ENCODE measurements at places on chromosomes 3 and 15. TPM values are rescaled to one million over a fixed set of nuclear protein-coding genes. Genes with fewer than 3 reads are reported as not detected.

Gene RNF168
- total RNA-seq: 28.9 TPM

Gene GOLGA6D
- total RNA-seq: not detected

Gene CCNB2
- 93.1 TPM for total RNA-seq

Gene RFTN1
- total RNA-seq: 95.9 TPM

Gene CCDC32
- 25.4 TPM for total RNA-seq

Gene AQP9
- total RNA-seq: not detected

Gene C3orf22
- not detected for total RNA-seq

Gene HES1
- 2.3 TPM for total RNA-seq

Gene ZNF280D
- 16.8 TPM for total RNA-seq

Gene CFAP92
- 0.32 TPM for total RNA-seq

Gene STRC
- 0.50 TPM for total RNA-seq

Gene GPR149
- total RNA-seq: not detected

Gene VIPR1
- 8.4 TPM for total RNA-seq

Gene SPTBN5
- total RNA-seq: 0.32 TPM

Gene TMEM212
- not detected for total RNA-seq

Gene TMF1
- 25.2 TPM for total RNA-seq

Gene CDHR4
- total RNA-seq: not detected

Gene PLXNB1
- 2.0 TPM for total RNA-seq

Gene SNX33
- 1.1 TPM for total RNA-seq

Gene ISG20
- total RNA-seq: 51.2 TPM

Gene ANKRD34C
- total RNA-seq: not detected

Gene GASK1A
- not detected for total RNA-seq

Gene HRH1
- 0.07 TPM for total RNA-seq

Gene ZNF662
- 1.2 TPM for total RNA-seq

Gene GOLGA8G
- not detected for total RNA-seq

Gene TRPM1
- total RNA-seq: not detected
